KBM-7 (cell line): ENCODE measurements at places on chromosomes 12 and 14.

GRCh38 chr14:51873221-51873893, 12.9 kb downstream of the GNG2 start:
- DNase-seq, result no peak

GRCh38 chr12:121352682-121353018, 439 bp upstream of the ANAPC5 start:
- DNase-seq, result no peak

DNA sequence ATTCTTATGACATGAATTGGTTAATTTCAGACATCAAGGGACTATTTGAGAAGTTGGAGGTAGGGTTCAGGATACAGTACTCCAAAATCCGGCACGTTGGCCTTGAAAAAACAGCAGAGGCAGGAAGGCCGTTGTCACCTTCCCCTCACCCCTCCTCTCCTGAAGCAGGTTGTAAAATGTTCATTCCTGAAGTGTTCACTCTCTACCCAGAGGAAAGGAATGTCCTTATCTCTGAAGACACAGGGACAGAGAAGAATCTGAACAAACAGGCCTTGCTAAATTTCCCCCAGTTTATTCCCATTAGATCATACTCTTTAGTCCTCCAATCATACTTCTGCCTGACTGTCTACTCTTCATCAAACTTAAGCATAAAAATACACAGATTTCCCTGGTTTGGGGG, 313.6 kb downstream of the ZFP36L1 start:
- DNase-seq, result no peak

- DNase-seq, result peak; percentile 93
These were observed 105.2 kb upstream of the ATF7IP start for GRCh38 chr12:14260011-14260993.

GRCh38 chr12:51827925-51828818, 20.3 kb downstream of the FIGNL2 start:
- peak; percentile 55 for DNase-seq

GRCh38 chr14:82313889-82314288, 780.2 kb upstream of the SEL1L start:
- DNase-seq, result no peak

- no peak for DNase-seq
These were observed 197.7 kb upstream of the CCDC196 start for GRCh38 chr14:66288511-66288910.

- DNase-seq, result no peak
These were observed 9.3 kb downstream of the COCH start for GRCh38 chr14:30883508-30884294.

DNA sequence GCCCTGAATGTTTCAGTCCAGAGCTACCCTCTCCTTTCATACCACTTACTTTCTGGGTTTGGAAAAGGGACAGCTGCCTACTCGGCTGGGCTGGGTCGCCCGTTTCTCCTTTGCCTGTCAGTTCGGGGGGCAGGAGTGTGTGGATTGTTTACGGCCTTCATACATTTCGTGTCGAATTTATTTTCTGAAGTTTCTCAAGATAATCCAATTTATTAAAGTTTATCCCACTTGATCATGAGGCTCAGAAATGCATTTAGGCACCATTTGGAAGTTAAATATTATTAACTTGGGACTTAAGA, 608 bp downstream of the ZNF410 start:
- no peak for DNase-seq

DNA sequence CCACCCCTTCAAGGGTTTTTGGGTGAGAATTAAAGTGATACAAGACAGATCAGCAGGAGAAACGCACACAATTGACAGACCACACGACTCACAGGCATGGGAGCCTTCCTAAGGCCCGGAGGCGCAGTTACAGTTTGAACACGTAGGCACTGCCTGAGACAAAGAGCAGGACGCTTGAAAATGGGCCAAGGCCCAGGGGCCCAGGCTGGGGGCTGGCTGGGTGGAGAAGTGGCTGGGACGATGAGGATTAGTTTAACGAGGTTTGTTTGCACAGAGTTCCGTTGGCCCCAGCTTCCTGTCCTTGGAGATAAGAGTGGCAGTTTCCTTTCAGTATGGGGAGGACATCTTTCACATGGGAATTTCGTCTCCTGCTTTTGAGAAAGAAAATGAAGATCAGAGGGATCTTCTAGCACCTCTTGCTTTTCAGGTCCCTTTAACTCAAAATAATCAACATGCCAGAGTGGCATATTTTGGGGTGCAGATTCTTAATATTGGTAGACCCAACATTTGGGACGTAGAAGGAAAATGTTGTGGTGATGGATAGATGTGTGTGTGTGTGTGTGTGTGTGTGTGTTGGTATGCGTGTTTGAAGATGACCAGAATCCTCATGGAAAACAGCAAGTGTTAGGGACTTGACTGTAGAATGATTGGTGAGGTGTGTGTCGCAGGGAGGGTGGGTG, 44.6 kb downstream of the DLK1 start:
- peak; percentile 91 for DNase-seq

GRCh38 chr12:48129376-48129775, 10.2 kb downstream of the PFKM start:
- no peak for DNase-seq

DNA sequence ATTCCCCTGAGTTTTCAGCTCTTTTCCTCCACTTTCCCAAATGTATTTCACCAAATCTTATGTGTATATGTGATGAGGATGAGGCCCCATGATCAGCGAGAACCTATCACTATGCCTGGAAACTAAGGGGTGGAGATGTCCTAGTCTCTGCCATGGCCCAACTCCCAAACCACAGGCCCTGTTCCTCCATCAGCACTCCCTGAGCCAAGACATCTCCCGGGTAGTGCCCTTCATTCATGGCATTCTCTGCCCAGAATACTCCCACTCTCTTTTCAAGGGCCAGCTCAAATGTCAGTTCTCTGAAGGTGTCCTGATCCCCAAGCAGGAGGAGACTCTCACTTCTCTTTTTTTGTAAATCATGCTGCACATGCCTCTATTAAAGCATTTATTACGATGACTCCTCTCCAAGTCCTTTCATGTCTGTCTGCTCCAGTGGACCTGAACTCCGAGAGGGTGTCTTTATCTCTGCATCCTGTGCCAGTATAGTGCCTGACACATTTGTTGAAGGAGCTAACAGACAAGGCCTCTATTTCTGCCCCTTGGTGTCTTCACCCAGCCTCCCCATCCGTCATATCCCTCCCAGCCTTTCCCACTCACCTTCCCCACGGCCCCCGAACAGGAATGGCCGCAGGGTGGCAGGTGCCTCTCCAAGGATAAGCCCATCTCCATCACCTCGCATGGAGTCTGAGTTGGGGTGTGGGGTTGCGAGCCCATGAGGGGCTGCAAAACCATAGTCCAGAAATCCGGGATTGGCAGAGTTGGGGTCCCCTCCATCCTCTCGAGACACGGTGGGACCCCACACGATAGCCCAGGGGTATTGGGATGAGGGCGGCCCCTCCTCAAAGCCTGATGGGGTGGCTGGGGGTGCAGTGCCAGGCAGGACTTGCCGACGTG, 3.7 kb downstream of the PIANP start:
- peak; percentile 36 for DNase-seq

- no peak for DNase-seq
These were observed 659.8 kb downstream of the VRK1 start for GRCh38 chr14:97456958-97457357.

- DNase-seq, result no peak
These were observed 58.1 kb downstream of the TRHDE start for GRCh38 chr12:72330301-72330700.

GRCh38 chr12:104903648-104904423, 54.3 kb downstream of the SLC41A2 start:
- no peak for DNase-seq

GRCh38 chr12:121799156-121799841, 4.5 kb upstream of the SETD1B start:
- peak; percentile 69 for DNase-seq

DNA sequence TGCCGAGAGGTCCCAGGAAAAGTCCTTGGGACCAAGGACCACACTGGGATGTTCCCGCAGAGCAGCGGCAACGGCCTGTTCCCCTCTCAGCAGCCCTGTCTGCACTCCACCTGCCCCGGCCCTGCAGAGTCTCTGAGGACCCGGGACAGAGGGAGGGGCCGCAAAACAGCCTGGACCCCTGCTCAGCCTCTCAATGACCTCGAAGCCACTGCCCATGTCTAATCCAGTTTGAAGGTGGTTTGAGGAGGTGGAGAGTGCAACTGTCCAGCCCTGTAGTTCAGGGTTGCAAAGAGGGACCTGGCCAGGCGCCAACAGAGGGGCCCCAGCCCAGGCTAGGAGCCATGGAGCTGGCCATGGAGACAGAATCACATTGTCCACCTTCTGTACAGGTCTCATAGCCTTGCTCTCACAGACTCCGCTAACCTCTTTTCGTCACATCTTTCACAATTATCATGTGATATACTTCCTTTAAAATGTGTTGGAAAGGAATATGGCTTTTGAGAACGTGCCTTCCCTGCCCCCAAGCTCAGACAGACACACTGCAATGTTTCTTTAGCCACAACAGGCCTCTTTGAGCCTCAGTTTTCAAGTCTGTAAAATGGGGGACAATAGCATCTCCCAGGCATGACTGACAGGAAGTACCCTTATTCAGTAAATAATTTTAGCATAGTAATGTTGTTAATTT, 49.3 kb downstream of the ACTN1 start:
- peak; percentile 21 for DNase-seq

GRCh38 chr14:70611216-70611615, 10.8 kb upstream of the MED6 start:
- DNase-seq, result no peak

GRCh38 chr12:19220205-19220604, 90.7 kb downstream of the PLEKHA5 start:
- no peak for DNase-seq

DNA sequence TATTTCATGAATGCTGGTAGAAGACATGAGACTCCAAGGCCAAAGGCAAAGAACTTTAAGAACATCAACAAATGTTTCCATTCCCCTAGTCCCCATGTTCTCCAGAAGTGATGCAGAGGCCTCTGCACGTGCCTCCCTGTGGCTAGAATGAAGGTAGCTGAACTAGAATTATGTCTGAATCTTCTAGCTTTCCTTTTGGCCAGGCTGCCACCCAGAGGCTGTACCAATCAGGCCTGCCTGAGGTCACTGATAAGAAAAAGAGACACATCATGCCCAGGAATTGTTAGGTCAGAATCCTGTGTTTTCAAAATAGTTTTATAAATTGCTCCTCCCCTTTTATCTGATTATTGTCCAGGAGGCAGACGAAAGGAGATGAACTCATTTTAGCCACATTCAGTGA, 188.0 kb upstream of the SLC16A7 start:
- no peak for DNase-seq

DNA sequence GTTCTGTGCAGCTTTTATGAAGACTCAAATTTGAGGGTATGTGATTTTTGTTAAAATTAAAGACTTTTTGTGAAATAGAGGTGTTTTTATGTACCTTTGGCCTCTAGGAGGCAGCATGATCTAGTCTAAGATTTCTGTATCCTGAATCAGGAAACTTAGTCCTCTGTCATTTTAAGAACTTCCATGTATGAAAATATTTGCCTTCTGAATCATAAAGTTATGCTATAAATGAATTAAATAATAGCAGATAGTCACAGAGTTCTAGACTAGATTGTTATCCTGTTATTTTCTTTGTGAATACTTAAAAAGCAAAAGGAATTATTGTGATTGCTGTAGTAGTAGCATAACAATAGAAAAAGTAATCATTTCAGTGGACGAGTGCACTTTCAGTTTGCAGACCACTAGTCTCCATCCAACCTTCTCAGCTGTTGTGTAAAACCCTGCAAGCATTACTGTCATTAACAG, 56.3 kb downstream of the FGD4 start:
- DNase-seq, result peak; percentile 79

GRCh38 chr12:6383572-6384498, at the start of gene LTBR:
Gene LTBR, plus strand, starts transcription at chr12:6384162. Its CDS starts 197 bp downstream, at chr12:6384359.
- DNase-seq, result peak; percentile 87

GRCh38 chr12:71708658-71709057, 22.8 kb downstream of the TMEM19 start:
- DNase-seq, result no peak

DNA sequence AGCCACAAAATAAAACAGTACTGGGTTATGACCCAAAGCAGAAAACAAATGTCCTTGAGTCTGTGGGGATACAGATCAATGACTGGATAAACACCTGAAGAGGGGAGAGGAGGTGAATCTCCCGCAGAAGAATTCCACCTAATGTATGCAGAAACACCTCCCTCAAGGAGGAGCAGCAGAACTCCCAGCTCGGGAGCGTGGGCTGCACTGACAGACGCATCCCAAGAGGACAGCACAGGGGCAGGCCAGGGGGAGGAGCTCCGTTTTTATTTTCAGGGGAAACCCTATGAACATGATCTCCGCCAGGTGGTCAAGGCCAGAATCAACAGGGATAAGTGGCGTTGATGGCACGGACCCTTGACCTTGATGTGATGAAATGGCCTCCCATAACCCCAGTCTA, 41.8 kb upstream of the PPP2R5C start:
- DNase-seq, result no peak

- DNase-seq, result no peak
These were observed 84.4 kb downstream of the SPATS2 start for GRCh38 chr12:49451468-49452259.

DNA sequence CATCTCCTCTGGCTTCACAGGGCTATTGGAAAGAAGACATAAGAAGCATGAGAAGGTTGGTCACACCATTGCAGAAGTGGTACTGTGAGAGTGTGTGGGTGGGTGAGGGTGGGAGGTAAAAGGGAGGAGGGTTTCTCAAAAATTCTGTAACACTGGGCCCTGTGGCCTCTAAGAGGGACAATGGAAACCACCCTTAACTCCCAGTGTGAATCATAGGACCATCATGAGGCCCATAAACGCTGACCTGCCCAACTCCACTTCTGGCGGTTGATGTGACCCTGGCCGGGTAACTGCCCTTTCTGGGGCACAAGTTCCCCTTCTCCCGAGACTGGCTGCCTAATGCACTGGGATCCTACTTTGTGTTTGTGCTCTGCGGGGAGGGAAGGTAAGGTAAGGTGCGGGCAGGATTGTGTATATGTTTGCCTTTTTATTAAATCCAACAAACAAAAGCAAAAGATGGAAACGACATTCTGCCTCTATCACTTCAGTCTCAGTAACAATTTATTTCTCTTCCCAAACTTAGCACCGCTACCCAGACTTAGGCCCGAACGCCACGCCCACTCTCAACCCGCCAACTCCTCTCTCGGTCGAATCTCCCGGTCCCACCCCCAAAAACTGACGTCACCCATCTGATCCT, 551 bp downstream of the METTL1 start:
- DNase-seq, result peak; percentile 97

DNA sequence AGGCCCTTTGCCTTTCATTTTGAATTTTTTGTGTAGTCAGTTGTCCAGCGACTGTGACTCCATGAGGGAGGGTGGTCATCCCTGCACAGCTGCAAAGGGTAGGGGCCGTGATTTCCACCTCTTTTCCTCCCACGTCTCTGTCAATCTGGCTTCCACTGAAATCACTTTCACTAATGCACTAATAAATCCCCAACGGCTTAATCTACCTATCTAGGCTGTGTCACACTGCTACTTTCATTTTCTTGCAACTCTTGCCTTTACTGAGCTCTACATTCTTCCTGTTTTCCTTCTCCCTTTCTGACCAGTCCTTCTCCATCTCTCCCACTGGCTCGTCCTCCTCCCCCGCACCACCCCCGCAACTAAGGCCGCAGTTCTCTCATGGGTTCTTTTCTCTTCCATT, 212.3 kb upstream of the FOXN3 start:
- DNase-seq, result no peak

GRCh38 chr12:51631591-51631990, 40.6 kb downstream of the SCN8A start:
- DNase-seq, result no peak
